Muscle of arm (tissue), 14 donors: ENCODE measurements at places on chromosomes 4 and X.

GRCh38 chr4:159012381-159012780, 90.5 kb upstream of the RAPGEF2 start:
- DNase-seq, result no peak

- DNase-seq, result no peak
Observed at GRCh38 chrX:48470833-48471118, 716 bp upstream of the SLC38A5 start.

- no peak for DNase-seq
Observed at GRCh38 chr4:70678383-70678999, 9.8 kb upstream of the UTP3 start.

DNA sequence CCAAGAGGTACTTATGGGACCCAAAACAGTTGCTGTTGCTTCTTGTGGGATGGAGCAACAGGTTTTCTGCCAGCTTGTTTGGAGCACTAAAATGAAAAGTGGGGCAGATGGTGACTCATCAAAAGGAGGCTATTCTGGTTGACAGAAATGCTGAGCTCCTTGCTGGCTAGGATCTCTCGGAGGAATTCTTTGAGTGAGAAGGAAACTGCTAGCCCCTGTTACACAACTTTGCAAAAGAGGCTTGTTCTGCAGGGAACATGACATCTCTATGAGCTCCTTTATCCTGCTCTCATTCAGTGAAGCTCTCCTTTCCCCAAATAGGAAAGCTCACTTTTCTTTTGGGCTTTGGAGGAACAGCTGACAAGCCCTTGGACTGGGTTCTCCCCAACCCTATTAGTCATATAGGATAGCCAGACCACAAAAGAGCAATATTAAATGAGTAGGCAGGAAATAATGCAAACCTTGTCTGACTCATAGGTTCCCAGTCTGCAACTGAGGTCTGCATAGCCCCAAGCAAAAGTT, 108.3 kb downstream of the CDS1 start:
- no peak for DNase-seq

GRCh38 chr4:7423391-7423790, 11.3 kb downstream of the PSAPL1 start:
- DNase-seq, result no peak

DNA sequence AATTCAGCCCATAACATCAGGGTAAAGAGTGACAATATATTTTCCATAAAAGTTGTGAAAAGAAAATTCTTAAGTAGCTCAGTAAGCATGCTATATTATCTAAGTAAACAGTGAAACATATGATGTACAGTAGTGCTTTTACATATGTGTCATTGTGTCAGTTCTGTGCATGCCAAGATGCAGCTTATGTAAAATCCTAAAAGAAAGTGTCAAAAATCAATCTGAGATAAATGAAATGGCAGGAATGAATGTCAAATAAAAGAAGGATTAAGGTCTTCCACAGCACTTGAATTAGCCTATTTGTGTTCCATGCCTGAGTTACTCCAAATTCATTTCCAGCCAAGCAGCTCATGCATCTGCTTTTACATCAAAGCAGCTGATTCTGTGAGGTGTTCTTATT, 452.7 kb upstream of the HS3ST1 start:
- DNase-seq, result no peak

- DNase-seq, result no peak
Observed at GRCh38 chrX:40176351-40177116, 78.8 kb upstream of the BCOR start.

- no peak for DNase-seq
Observed at GRCh38 chr4:168852387-168852786, 157.7 kb downstream of the CBR4 start.

- no peak for DNase-seq
Observed at GRCh38 chrX:39377773-39378172, 576.5 kb downstream of the MID1IP1 start.

GRCh38 chr4:16582526-16582925, 315.9 kb downstream of the LDB2 start:
- no peak for DNase-seq

- no peak for DNase-seq
Observed at GRCh38 chrX:18877469-18877868, 106.4 kb downstream of the PHKA2 start.
